Left colon (tissue), 2 donors: ENCODE measurements at places on chromosomes 2 and 18. TPM values are rescaled to one million over a fixed set of nuclear protein-coding genes. Genes with fewer than 3 reads are reported as not detected.
A peak's percentile ranks its signal among the peaks of the same experiment; 100 is the strongest.

GRCh38 chr2:191923652-191923997, 76.7 kb upstream of the CAVIN2 start:
- no peak for DNase-seq

DNA sequence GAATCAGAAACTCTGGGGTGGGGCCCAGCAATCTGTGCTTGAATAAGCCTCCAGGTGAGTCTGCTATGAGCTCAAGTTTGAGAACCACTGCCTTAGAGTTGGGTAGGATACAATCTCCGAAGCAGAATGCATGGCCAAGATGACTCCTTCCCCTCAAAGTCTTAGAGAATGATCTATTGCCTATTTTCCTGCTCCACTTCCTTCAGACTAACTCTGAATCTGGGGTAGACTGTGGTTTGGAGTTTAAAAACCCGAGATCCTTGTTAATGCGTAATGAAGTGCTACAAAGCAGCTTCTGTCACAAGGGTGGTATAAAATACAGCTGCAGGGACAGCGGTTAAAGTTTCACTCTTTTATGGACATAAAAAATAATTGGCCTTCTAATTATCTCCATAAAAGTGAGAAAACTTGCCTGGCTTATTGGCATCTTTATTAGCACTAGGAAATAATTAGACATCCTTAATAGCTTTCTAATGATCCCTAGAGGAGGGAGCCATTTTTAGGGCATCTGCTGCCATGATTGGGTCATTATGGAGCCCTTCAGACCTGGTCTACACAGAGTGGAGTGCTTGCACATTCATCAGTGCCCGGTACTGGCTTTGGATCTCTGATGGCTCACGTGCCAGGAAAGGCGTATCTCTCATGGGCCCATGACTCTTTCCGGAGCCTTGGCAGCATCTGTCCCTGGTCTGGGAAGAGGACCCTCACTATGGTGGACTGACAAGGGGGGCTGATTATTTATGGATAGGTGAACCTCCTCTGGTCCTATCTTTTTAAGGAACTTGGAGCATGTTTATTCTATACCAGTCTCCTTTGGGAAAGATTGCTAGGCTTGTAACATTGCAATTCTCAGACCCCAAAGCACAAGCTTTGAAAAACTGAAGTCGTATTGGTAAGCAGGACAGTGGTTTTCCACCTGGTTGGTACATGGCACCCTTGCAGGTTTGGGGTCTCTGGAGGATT, 28.2 kb downstream of the SIX2 start:
- DNase-seq, result no peak

- DNase-seq, result no peak
Measured at GRCh38 chr2:223117533-223117932, 65.5 kb downstream of the KCNE4 start.

GRCh38 chr18:8242151-8242696, 367.0 kb upstream of the RAB12 start:
- DNase-seq, result no peak

DNA sequence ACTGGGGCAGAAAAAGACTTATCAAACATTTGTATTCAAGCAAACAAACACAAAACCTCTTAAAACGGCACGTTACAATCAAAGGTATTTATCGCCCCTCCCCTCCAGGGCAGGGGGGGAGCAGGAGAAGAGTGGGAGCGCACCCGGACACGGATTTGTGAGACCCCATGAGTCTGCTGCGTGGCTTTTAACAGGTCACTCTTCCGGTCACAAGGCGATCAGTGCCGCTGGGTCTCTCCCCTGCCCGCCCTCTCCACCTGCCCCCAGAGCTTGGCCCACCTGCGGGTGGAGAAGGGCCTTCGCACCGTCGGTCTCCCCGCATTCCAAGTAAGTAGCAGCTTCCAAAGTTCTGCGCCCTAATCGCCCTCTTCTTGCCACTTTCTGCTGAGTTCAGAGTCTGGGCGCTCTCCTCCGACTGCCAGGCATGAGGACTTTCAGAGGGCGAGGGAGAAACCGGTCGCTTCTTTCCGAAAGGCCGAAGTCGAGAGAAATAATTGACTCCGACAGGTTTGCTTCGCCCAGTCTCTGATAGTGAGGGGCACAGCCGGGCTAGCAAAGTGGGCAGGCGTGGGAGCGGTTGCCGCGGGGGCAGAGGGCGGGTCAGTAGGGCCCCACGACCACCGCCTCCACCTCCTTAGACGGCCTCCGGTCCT, 800 bp downstream of the RPRM start:
- no peak for DNase-seq

DNA sequence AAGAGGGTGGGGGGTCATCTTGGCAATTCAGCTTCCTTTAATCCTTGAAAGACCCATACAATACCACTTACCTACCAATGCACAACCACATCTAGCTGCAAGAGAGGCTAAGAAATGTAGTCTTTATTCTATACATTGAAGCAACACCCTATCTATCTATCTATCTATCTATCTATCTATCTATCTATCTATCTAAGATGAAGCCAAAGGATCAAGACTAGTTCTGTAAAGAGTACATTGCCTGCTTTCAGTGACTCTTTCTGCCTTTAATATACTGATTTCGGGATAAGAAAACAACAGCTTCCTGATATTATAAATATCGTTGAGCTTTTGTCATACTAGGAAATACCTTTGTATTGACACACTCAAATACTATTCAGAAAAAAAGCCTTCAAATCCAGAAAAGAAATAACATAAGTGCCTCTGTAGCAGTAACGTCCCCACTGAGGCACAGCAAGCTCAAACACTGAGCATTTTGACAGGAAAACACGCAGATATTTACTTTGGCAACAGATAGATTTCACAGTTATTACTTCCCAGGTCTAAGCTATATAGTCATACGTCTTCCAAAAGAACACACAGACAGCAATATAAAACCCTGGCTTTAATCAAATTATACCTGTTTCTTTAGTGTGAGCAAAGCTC, 139.4 kb upstream of the SERTAD2 start:
- DNase-seq, result no peak

Gene ADAM23
- total RNA-seq, result 0.79 TPM

Gene RND3
- total RNA-seq, result 41.8 TPM

DNA sequence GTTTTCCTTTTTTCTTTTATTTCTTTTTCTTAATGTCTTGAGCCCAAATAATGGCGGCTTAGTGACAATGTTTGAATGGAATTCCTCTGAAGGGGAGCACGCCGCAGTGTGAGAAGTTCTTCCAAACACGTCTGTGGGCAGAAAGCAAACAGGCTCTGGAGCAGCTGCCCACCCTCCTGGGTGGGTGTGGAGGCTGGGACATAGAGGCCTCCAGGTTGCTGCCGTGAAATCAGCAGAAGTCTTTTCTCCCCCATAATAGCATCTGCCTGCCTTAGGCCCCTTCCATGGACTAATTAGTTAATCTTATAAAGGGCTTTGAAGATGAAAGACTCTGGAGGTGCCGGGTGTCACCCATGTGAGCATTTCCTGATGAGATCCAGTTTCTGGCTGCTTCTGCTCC, 213.9 kb downstream of the SH3RF3 start:
- DNase-seq, result no peak

Gene ST8SIA3
- 0.14 TPM for total RNA-seq

- no peak for DNase-seq
Measured at GRCh38 chr18:60020107-60020925, 120.5 kb downstream of the PMAIP1 start.

Gene EVA1A
- 0.55 TPM for total RNA-seq

DNA sequence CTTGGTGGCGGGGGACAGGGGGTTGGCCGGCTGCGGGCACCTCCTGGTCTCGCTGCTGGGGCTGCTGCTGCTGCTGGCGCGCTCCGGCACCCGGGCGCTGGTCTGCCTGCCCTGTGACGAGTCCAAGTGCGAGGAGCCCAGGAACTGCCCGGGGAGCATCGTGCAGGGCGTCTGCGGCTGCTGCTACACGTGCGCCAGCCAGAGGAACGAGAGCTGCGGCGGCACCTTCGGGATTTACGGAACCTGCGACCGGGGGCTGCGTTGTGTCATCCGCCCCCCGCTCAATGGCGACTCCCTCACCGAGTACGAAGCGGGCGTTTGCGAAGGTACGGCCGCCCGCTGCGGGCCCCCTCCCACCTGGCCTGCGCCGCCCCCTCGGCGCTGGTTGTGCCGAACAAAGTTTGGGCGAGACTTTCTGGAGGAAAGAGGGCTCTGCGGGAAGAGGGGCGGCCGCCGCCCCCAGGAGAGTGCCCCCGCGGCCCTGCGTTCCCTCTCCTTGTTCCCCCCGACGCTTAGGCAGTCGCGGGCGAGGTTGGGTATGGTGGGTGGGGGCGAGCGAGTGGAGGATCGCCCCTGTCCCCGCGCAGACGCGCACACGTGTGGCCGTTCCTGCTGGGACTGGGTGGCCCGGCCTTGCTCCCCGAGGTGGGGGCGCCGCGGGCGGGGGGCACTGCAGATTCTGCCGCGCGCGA, 866 bp downstream of the CRIM1 start:
- DNase-seq, result peak; percentile 48

GRCh38 chr2:188851311-188851710, 122.9 kb upstream of the COL3A1 start:
- DNase-seq, result no peak

Gene SLC66A3
- 10.7 TPM for total RNA-seq

GRCh38 chr2:44040365-44040764, 44.6 kb upstream of the LRPPRC start:
- no peak for DNase-seq

Gene AQP12A
- total RNA-seq, result 4.0 TPM

GRCh38 chr18:68220458-68220857, 494.4 kb downstream of the TMX3 start:
- DNase-seq, result no peak

DNA sequence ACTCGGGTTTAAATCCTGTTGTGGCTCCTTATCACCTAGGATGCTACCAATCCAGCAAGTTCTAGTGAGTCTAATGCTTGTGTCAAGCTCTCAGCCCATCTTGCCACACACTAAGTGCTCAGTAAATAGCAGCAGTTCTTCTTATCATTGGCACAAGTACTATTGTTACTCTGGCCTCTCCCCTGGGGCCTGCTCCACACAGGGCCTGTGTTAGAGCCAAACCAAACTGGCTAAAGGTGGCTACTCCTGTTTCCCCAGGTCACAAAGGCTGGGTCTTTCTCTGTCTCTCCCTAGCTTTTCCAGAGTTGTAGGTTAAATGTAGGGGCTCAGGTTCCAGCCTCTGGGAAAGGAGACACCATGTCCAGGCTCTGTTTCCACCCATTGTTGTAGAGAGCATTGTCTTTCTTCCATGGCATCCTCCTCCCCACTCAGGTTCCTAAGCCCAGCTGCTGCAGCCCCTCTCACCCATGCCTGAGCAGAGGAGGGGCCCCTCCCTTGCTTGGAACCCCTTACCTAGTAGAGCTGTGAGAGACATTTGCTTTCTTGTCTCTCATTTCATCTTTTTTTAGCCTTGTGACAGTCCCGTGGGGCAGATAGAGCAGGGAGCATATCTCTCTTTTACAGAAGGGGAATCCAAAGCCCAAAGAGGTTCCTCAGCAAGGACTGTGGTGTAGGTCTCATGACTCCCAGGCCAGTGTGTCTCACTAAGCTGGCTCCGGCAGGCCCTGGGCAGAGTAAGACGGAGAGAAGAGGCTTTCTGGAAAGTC, 56.4 kb upstream of the OTOF start:
- DNase-seq, result no peak

DNA sequence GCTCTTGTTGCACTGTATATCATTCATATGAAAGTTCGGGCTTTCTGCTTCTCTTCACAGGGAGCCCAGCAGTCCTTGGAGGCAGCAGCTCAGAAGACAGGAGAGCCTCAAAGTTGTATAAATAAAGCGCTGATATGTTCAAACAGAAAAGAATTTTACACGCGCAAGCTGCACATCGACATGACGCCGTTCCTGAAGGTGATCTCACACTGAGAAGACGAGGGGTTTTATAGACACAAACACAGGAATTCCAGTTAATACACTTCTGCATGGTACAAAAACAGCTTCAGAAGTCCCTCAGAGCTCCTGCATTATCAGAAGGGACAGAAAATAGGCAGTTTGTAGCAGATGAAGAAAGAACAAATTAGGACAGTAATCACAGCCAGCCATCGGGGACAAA, 81.6 kb downstream of the KIAA2012 start:
- no peak for DNase-seq

- no peak for DNase-seq
Measured at GRCh38 chr2:167729911-167730310, 517.5 kb downstream of the STK39 start.

GRCh38 chr18:5463390-5463789, 80.4 kb downstream of the EPB41L3 start:
- DNase-seq, result peak; percentile 56

- no peak for DNase-seq
Measured at GRCh38 chr18:58451115-58451971, 177.5 kb downstream of the ALPK2 start.

DNA sequence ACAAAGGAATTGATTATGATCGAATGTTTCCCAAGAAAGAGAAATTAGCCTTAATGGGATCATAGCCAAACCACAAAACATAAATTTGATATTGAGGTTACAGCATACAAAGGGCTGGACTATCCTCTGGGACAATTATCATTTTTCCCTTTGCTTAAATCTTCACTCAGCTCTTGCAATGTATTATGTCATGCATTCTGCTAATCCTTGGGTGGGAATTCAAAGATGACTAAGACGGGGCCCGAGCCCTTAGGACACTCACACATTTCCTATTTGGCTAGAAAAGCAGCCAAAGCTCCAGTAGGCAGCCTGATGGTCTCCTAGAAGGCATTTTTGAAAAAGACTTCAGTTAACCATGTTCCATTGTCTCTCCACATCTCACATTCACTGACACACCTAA, 17.2 kb upstream of the NMI start:
- no peak for DNase-seq

DNA sequence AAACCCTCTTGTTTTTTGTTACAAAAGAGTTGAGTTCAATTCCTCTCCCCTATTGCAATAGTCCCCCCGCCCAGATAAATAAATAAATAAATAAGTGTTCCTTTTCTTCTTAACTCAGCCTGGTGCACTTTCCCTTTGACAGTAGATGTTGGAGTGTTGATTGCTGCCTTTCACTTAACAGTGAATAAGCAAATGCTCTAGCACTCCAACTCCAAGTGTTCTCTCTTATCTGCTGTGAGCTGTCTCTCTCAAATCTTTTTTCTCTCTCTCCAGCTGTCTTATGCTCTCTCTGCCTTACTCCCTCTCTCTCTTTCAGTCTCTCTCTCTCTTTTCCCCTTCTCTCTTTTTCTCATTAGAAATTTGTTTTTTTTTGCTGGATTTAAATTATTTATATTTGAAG, 216.7 kb downstream of the TMX3 start:
- no peak for DNase-seq

Gene MOGAT1
- total RNA-seq, result not detected

Gene STK16
- total RNA-seq, result 42.5 TPM

Gene DNMT3A
- total RNA-seq, result 27.3 TPM

Gene ANKRD30B
- not detected for total RNA-seq

GRCh38 chr18:38940475-38940862, 1374.9 kb upstream of the CELF4 start:
- DNase-seq, result no peak

DNA sequence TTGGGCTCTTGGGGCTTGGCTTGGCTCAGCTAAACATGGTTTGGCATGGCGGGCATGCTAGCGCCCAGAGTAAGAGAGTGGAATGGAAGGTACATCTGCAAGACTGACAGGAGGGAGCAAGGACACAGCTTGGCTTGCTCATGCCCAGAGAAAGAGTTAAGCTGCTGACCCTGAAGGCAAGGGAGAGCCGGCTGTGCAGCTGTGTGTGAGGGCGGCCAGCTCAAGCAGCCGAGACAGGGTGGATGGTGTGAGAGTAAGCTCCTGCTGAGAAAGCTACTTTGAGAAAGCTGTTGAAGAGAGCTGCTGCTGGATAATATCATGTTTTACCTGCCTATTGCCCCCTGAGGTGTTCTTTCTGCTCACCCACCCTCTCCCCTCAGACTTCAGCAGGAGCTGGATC, 135.6 kb downstream of the CCBE1 start:
- DNase-seq, result no peak
